WTC11 (cell line): ENCODE measurements at places on chromosomes 2 and 18.
A peak's percentile ranks its signal among the peaks of the same experiment; 100 is the strongest.

GRCh38 chr18:24930478-24930877 is 421.5 kb downstream of the ZNF521 start:
- DNase-seq, result peak; percentile 23

GRCh38 chr2:142974288-142975024 is 97.0 kb downstream of the KYNU start:
- DNase-seq, result no peak

GRCh38 chr2:100482741-100483140 is 12.5 kb downstream of the NMS start:
- peak; percentile 33 for DNase-seq

DNA sequence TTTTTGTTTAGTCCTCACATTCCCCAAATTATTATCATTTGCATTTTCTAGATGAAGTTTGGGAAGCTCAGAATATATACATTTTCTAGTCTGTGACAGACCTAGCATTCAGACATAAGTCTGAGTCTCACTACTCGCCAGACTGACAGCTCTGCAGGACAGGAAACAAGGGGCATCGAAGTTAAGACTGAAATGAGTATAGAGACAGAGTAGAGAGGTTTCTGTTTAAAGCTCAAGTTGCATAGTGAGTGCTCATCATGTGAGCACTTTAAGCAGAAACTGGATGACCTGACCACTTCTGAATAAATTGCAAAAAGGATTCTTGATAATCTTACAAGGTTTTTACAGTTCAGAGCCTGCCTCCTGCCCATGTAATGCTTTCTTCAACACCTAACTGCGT is 1.1 kb downstream of the HADHB start:
- no peak for DNase-seq

GRCh38 chr18:46320928-46321711 is 216.9 kb downstream of the HAUS1 start:
- DNase-seq, result no peak

DNA sequence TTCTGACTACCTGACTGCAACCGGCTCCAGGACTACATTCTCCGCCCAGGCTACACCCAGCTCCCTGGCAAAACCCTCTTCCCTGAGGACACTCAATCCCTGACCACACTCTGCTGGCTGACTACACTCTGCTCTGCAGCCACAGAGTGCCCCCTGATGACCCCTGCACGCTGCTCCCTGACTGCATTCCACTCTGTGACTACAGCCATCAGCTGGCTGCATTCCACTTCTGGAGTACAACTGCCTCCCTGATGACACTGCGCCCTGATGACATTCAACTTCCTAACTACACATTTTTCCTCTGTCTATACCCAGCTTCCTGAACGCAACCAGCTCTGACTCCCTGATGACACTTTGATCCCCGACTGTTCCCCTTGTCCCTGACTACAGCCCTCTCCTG is 71.3 kb upstream of the NRXN1 start:
- peak; percentile 56 for DNase-seq

DNA sequence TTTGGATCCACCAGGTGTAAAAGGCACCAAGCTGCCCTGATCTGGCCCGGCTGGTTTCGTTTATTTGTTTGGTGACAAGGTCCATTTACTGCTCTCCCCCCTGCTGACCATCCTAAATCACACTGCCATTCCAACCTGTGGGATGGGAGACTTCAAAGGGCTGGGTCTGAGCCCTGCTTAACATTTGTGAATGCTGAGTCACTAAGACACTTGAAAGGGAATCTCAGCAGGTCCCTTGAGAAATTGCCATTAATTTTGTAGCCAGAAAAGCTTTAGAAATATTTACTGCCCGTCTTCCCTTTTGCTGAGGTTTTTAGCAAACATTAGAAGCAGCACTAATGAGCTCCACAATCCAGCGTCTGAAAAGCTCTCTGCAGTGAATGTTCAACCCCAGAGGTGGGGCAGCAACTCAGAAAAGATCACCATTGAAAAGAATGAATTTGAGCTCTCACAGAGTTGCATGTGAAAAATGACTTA is 133.8 kb downstream of the ARL4C start:
- peak; percentile 71 for DNase-seq

- no peak for DNase-seq
Measured at GRCh38 chr2:51734115-51734514, 702.2 kb upstream of the NRXN1 start.

GRCh38 chr2:147553775-147554271 is 291.0 kb upstream of the ACVR2A start:
- no peak for DNase-seq
